Type B pancreatic cell (in vitro differentiated cells): ENCODE measurements at places on chromosomes 6 and 20. TPM values are rescaled to one million over a fixed set of nuclear protein-coding genes. Genes with fewer than 3 reads are reported as not detected.

The LCA5 gene
- total RNA-seq, result 8.8 and 11.3 TPM in 2 replicates

The BHLHE23 gene
- total RNA-seq, result not detected in 2 replicates

The ANKEF1 gene
- total RNA-seq, result 5.9 and 8.1 TPM in 2 replicates

The C20orf141 gene
- total RNA-seq, result not detected in 2 replicates

The SIRPB1 gene
- 0.95 and 1.0 TPM in 2 replicates for total RNA-seq

The TRIM31 gene
- 1.8 and 3.8 TPM in 2 replicates for total RNA-seq

The DNAH8 gene
- total RNA-seq, result 0.05 and 0.14 TPM in 2 replicates

GRCh38 chr20:53445321-53445731, 148.3 kb downstream of the ZNF217 start:
- no peak for DNase-seq

DNA sequence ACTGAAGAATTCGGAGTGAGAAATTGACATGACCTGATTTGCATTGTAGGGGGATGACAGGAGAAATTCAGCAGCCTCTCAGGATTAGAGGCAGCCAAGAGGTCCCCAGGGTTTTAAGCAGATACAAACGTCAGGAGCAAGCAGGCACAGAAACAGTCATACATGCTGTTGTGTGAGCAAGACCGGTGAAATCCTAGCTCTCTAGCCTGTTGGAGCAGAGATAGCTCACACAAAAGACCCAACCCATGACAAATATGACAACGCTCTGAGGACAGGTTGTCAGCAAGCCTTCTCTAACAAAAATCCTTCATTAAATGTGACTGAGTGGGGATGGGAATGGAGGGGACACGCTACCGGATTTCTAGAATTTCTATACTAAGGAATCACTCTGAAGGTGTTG, 23.0 kb upstream of the AKAP12 start:
- no peak for DNase-seq

GRCh38 chr20:5691918-5692618, 58.1 kb upstream of the SHLD1 start:
- no peak for DNase-seq

GRCh38 chr20:16260911-16261310, 312.3 kb downstream of the KIF16B start:
- no peak for DNase-seq

DNA sequence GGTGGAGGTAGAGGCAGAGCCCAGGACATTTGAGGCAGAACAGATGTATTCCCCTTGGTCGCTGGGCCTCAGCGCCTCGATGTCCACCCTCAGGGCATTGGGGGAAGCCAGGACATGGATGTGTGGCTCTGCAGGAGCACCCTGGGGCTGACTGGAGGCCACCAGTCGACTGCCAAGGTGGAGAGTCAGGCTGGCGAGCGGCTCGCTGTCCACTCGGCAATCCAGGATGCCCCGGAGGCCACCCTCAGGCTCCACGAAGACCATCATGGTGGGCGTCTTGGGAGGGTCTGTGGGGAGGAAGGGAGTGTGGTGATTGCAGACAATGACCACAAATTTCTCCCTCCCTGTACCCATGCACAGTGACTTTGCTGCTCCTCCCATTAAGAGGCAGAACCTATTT, 8.2 kb upstream of the ADAM33 start:
- no peak for DNase-seq

- no peak for DNase-seq
Observed at GRCh38 chr20:57433657-57434389, 42.6 kb downstream of the RBM38 start.

- DNase-seq, result no peak
Observed at GRCh38 chr6:107292715-107293271, 166.6 kb downstream of the PDSS2 start.

DNA sequence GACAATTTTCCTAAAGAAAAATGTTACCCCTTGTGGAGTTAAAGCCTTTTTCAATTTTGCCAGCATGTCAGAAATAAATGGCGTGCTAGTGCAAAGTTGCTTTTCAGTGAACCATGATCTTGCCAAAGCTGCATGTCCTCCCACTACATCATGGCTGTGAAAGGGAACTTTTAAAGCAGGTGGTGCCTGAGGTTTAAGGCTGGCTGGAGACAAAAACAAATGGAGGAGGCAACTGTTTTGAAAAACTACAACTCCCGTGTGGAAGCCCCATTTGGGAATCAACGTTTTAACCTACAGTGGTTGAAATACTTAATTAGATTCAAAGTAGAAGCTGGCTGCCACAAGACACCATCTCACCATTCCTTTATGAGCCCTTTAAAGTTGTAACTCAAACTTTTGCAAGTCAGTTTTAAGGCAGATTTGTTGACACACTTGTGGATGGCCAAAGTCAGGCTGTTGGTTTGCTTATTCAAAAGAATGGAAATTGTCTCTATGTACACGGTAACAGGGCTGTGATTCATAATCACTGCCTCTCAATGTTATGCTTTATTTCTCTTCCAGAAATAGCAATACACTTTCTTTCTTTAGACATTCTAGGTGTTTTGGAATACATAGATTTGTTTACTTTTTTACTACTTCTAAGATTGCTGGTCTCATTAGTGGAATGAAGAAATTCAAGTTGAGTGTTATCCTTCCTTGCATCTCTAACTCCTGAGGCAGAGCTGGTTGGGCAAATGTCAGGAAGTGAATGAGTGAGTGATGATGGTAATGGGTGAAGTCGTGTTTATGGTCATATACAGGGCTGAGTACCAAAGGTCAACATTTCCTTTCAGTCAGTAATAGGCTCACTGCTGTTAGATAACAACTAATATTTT, 196.4 kb upstream of the GMDS start:
- no peak for DNase-seq

GRCh38 chr6:75117701-75118100, 88.2 kb downstream of the COL12A1 start:
- no peak for DNase-seq
